ENCODE measurements at places on chromosomes 3 and 15.

GRCh38 chr15:100779331-100780207 is 100.1 kb upstream of the ALDH1A3 start:
- no peak for DNase-seq

GRCh38 chr15:25799906-25800700 is 63.0 kb downstream of the ATP10A start:
- DNase-seq, result no peak

DNA sequence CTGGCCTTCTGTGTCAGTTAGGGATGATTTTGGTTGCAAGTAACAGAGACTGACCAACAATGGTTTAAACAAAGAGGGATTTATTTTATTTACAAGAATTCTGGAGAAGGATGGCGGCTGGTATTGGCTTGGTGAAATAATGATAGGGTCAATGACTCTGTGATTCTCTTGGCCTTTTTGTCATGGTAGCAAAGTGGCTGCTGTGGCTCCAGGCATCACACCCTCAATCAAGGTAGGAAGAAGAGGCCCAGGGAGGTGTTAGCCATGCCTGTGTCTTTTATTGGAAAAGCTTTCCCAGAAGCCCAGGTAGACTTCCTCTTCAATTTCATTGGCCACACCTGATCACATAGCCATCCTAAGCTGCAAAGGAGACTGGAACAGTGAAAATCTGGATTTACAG is 13.1 kb downstream of the FAM107A start:
- DNase-seq, result no peak

DNA sequence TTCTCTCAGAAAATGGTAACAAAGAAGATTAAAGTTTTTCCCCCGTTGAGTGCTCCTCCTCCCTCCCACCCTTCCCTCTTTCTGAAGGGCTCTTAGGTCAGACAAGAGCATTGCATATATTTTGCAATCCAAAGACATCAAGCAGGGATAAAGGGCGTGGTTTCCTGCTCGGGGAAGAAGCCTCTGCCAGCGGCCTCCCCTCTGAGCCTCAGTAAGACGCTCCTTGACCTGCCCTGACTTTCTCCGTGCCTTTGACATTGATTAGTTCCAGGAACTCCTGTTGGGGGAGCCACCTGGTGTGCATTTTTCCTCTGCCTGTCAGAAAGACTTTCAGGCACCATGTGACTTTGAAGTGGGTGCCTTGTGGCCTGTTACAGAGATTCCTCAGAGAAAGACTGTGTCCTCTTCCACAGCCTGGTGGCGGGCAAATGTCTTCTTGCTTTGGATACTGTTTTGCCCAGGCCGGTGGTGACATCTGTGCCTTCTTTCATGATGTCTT is 87.2 kb upstream of the TBL1XR1 start:
- no peak for DNase-seq

DNA sequence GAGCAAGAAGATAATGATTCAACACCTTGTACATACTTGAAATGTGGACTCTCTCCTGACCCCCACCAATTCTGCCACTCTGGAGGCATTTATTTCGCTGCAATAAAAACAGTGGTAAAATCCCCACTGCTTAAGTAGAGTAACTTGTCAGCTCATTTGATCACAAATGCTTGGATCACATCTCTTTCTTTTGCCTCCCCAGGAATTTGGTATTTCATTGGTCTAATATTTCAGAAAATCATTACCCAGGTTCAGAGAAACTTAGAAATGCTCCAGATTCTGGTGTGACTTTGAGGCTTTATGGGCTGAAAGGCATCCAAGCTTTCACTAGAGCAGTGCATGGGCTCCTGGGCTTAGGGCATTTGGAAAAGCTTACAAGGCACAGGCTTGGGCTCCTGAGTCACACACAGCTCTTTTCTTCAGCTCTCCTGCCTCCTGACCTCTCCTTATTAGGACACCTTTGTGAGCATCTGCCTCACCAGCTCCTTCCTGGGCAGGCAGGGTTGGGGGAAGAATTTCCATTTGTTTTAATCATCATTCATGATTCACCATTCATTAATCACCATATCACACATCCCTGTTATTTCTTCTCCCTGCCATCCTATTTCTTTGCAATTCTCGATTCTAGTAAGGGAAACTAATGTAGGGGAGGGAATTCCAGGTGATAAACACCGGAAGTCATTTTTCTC is 22.5 kb downstream of the CDCP1 start:
- no peak for DNase-seq

DNA sequence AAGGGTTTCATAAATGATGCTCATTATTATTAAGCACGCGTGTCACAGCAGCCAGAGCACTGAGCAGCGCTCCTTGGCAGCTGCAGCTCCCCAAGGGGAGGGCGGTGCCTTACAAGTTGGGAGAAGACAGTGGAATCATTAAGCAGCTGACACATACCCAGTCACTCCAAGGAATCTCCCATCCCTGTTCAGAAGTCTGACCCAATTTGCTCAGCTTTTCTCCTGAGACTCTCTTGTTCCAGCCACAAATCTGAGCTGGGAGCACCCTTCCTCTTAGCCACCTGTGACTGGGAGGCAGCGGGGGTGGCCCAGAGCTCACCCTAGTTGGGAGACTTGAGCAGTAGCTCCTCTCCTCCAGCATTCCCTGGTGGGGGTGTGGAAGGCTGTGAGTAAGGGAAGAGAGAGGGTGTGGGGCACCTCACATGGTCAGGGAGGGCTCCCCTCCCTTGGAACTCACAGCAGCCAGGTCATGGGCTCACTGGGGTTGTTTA is 64.3 kb downstream of the DUT start:
- no peak for DNase-seq

DNA sequence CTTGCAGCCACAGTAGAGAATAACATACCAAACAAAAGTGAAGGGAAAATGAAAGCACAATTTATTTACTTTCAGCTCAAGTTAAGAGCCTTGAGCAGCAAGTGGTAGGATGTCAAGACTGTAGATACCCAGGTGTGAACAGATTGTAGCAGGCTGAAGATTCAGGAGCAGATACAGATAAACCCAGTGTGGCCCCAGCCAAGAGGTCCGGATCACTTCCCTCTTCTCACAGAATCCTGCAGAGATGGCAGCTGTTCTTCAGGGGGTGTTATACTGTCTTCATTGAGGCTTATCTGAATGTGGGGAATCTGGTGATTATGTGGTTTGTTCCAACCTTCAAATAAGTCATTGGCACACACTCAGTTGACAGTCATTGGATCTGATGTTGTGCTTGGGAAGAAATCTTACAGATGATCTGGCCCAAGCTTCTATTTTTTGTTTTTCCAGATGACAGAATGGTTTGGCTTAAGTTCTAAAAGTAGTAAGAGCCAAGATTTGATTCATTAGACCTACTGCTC is 2.2 kb downstream of the STARD9 start:
- DNase-seq, result no peak

GRCh38 chr3:39154280-39155021 is 1.1 kb upstream of the CSRNP1 start:
- no peak for DNase-seq

DNA sequence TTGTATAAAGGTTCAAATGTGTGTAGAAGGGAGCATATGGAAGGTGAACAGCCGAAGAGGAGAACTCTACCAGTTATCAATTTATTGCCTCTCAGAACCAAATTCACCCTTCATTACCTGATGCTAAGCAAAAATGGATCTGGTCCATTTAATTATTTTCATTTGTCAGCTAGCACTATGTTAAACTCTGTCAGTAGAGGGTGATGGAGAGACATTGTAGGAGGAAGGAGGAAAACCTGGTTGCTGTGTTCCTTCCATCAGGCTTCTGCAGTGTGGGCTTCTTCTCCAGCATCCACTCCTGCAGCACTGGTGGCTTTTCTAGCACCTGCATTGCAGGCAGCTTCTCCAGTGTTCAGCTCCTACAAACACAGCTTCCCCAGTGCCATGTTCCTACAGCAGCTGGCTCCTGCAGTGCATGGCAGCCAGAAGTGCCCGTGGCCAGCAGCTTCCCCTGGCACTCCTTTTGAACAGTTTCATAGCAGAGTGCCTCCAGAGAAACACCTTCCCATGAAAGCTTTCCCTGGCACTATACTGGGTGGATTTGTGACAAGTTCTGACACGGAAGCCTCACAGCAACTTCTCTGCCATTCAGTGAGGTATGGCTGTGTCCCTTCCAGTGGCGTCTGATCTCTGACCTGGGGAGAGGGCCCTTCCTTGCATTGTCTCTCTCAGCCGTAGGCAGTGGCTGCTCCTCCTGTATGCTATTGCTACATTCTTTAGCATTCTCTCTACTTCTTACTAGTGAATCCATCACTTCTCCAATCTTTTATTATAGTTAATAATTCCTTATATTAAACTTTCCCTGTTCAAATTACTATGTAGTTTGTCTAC is 14.6 kb upstream of the IL17RD start:
- DNase-seq, result no peak

- DNase-seq, result no peak
These were observed 96.7 kb upstream of the PLXNA1 start for GRCh38 chr3:126886217-126886616.

- peak; percentile 59 for DNase-seq
These were observed 3.5 kb upstream of the ISG20 start for GRCh38 chr15:88635318-88635717.

- no peak for DNase-seq
These were observed 195.8 kb downstream of the MECOM start for GRCh38 chr3:169467751-169468150.

DNA sequence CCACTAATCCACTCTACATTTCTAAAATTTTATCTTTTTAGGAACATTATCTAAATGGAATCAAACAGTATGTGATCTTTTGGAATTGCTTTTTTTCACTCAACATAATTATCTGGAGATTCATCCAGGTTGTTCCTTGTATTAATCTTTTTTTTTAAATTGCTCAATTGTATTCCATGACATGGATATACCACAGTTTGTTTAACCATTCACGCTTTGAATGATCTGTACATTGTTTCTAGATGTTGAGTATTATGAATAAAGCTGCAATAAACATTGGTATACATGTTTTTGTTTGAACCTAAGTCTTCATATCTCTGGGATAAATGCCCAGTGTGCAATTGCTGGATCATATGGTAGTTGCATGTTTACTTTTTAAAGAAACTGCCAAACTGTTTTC is 5.5 kb downstream of the CTDSPL start:
- no peak for DNase-seq

DNA sequence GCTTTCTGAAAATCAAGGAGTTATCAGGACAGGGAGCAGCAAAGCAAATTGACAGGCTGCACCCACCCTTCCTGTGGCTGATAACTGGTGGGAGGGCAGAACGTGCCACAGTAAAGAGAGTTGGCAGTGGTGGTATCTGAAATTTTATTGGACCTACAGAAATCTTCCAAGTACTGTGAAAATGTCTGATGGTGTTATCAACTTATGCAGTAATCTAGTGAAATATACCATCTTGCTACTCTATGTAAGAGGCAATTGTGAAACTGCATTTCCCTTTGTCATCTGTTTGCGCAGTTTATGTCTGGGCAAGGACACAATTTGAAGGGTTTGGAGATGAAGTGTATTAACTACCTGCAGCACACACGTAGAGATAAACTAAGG is 1.5 kb downstream of the PLCL2 start:
- peak; percentile 57 for DNase-seq

GRCh38 chr15:97081666-97082226 is 751.2 kb downstream of the NR2F2 start:
- DNase-seq, result no peak
